Left forelimb (tissue), 1 donor: ENCODE measurements at places on chromosomes 7 and 10.

DNA sequence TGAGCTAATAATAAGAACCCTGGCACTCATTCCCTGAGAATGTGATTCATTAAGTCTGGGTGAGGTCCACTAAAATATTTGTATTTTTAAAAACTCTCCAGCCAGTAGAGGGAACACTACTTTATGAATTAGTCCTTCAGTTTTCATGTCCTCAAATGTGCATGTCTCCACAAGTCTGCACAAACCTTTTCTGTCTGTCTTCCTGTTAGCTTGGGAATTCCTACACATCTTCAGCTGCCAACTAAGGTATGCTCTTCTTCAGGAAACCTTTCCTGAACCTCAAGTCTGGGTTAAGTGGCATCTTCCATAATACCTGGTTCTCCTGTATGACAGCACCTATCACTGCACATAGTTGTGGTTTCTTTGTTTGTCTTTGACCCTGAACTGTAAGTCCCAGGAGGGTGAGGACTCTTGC is 119.6 kb upstream of the MKX start:
- no peak for DNase-seq

GRCh38 chr7:27689150-27689549 is 26.5 kb upstream of the HIBADH start:
- DNase-seq = no peak

DNA sequence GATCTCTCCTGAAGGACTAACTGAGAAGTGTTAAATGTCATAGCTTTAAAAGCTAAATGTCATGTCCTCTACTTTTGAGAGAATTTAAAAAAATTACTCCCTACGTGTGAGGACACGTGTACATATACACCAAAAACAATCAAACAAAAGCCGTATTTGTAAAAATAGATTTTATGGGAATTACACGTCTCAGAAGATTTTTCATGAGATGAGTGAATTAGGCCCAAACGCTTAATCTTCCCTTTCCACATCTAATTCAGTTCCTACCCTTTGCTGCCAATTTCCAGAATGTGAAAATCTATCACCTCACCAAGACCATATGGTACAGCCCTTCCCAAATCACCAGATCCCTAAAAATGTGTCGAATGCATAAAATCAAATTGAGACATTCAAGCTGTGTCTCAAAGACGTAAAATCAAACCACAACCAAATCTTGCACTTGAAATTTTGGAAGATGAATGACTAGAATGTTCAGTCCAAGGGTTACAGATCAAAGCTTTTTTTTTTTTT is 1.0 kb upstream of the CTTNBP2 start:
- no peak for DNase-seq

DNA sequence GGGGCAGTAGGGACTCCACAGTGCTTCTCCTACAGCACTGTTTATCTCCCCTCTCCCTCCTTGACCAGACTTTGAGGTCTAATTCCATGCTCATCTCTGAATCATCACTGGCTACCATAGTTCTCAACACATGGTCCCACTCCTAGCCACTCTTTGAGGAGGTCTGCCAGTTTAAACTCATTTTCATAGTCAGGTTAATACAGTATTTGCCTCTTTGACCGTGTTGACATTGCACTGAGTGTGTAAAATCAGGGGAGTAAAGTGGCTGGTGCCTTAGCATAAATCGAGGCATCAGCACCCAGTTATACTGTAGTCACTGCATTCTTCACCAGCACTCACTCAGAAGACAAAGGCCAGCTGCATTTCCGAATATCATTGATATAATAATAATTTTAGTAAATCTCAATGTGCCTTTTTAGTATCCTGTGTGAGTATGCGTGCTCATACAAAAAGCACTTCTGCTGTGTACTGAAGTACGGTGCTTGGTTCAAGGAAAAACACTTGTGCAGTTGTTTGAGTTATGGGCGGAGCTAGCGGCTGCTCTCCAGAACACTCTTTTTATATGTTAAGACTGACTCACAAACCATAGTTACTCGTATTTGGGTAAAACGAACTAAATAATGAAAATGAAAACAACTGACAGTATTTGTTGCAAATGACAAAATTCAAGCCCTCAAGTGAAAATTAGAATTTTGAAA is 89.7 kb downstream of the GALNT11 start:
- no peak for DNase-seq

GRCh38 chr10:15515202-15515601 is 144.1 kb upstream of the FAM171A1 start:
- peak; percentile 67 for DNase-seq

- DNase-seq = no peak
These were observed 8.8 kb downstream of the NAPEPLD start for GRCh38 chr7:103140061-103140460.

- no peak for DNase-seq
These were observed 346.0 kb downstream of the ELMO1 start for GRCh38 chr7:37102518-37103137.

- no peak for DNase-seq
These were observed 2.1 kb upstream of the BNIP3 start for GRCh38 chr10:131983780-131984179.

GRCh38 chr10:114761205-114762193 is 60.1 kb upstream of the FHIP2A start:
- DNase-seq = no peak

- DNase-seq = no peak
These were observed 21.9 kb downstream of the ADAP1 start for GRCh38 chr7:932651-932975.

DNA sequence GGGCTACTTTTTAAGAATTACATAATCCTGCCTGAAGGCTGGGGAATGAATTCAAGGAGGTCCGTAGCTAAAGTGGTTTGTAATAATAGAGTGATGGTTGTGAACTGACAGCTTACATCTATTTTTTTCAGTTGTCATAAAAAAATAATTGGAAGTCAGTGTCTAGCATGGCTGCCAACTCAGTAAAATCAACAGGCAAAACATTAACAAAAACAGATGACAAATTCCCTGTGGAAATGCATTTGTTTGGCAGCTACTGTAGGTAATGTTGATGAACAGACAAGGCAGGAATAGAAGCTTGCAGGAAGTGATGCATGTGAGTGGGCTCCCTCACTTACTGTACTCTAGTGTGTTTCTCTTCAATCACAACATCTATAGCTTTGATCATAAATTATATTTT is 766.0 kb upstream of the POT1 start:
- no peak for DNase-seq

DNA sequence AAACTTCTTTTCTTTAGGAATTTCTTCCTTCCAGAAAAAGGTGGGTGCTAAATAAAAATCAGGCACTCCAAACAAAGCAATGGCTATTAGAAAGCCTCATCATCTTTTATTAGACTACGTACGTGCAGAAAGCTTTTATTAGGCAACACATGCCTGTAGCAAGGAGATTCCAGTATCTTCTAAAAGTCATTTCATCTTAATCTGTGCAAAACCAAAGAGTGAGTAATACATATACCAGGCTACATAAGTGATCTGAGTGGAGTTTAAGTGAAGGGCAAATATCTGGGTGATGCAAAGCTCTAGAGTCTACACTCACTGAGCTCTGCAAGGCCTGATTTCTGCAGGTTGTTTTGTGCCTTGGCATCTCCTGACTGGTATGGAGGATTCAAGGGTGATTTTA is 231.7 kb downstream of the ELMO1 start:
- no peak for DNase-seq

- peak; percentile 94 for DNase-seq
These were observed 28.2 kb downstream of the SKIDA1 start for GRCh38 chr10:21497177-21497807.

- no peak for DNase-seq
These were observed 303.1 kb downstream of the ARHGAP12 start for GRCh38 chr10:31625566-31625965.

- DNase-seq = no peak
These were observed 6.0 kb downstream of the ALOX5 start for GRCh38 chr10:45379891-45380540.

DNA sequence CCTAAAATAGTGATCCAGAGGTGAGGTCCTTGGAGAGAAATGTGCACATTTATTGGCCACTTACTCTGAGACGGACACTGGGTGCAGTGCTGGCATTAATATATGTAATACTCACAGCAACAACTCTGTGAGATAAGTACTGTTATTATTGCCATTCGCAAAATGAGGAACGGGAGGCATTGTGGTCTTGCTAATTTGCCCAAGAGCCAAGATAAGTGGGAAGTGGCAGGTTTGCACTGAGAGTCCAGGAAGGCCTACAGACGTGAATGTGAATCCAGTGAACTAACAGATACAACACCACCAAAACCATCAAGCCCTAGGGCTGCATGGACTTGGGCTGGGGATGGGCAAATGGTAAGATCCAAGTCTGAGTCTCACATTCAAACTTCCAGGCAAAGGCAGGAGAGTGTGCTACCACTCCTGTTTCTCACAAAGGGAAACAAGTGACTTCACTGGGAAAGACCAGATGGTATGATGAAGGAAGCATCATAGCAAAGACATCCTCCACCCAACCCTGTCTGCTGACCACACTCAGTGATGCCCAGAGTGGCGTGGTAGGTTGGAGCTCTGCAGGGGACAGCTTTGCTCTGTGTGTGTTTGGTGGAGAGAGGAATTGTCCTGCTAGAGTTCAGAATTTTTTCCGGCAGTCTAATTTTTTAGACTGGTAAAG is 19.2 kb downstream of the TMEM273 start:
- no peak for DNase-seq

DNA sequence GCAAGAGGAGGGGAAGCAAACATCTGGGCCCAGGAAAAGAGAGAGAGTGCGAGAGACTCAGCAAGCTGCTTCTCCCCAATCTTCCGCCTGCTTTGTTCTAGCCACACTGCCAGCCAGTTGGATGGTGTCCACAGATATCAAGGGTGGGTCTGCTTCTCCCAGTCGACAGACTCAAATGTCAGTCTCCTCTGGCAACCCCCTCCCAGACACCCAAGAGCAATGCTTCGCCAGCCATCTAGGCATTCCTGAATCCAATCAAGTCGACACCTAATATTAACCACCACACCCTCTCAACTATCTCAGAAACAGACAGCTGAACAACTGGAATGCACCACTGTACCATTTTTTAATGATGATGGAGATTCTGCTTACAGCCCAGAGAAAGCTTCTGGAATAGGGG is 57.1 kb downstream of the FAM107B start:
- DNase-seq = no peak

DNA sequence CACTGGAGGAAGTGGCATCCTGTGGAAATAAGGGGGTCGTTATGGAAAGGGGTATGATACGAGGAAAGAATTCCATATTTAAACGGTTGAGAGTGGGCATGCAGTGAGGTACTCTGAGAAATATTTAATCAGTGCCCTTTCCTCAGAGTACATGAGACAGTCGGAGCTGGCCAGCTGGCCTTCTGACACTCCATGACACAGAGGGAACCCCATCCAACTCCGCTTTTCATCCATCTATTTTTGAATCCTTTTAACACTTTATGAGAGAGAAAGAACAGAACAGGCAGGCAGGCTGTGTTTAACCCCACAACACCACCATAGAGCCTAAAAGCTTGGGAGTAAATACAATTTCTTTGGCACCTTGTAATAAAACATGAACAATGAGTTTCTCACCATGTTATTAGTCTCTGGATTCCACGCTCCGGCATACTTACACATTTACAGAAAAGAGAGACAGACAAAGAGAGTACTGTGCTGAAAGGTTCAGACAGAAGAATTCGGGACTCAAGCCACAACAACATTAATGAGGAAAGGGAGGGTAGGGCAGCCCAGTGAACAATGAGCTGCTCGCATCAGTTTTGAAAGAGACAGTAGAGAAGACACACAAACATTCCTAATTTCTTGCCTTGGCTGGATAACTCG is 124.2 kb upstream of the PDLIM1 start:
- DNase-seq = no peak

- DNase-seq = no peak
These were observed 23.2 kb downstream of the SKAP2 start for GRCh38 chr7:26841003-26841739.
